ENCODE measurements at places on chromosomes 1 and 21.

GRCh38 chr1:203554071-203554470, 60.1 kb downstream of the OPTC start:
- no peak for DNase-seq

DNA sequence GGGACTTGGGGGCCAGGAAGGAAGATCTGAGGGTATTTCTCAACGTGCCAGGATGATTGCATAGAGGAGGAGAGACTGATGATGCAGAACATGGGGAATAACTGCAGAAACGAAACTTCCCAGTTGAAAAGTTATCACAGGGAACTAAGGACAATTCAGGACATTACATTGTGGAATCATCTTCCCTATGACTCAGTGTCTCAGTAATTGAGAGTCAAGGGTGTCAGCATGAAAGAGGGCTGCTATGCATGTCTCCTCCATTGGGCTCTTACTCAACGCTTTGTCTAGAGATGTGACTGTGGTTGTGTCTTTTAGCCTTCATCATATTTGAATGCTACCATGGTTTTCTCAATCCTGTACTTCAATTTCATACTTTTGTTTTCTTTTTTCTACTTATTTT, 48.9 kb upstream of the PTGFR start:
- DNase-seq, result no peak

GRCh38 chr1:40782371-40782956, 1.1 kb upstream of the KCNQ4 start:
- DNase-seq, result no peak

DNA sequence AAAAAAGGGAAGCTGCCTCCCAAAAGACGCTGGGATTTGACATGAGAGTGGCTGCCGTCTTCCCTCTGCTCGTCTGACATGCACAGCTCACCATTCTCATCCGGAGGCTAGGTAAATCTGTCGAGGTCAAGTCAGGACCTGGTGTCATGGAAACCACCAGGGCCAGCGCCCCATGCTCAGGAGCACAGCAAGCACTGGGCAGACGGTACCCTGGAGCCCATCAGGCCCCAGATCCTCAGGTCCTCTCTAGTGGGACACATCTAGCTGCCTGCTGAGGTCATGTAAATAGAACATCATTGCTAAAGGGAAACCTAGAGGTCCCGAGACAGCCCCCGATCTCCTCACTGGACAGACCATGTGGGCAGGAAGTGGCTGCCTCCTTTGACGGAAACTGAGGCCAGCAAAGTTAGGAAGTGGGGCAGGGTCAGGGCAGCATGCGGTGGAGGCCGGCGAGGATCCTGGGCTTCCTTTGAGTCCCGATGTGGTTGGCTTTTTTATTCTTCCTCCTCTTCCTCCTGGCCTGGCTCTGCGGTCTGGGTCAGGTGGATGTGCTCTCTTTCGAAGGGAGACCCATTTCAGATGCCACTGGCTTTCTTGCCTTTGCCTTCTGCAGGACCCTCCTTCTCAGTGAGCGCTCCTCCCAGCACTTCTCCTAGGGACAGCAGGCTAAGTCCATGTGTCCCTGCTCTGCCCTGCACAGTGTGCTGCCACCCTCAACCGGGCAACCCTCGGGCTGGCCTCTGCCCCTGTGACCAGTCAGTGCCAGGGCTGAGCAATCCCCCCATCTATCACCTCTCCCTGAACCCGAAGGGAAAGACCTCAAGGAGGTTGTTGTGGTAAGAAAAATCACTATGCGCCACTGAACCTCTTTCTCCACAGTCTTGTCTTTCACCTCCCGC, 5.9 kb downstream of the AGT start:
- no peak for DNase-seq

DNA sequence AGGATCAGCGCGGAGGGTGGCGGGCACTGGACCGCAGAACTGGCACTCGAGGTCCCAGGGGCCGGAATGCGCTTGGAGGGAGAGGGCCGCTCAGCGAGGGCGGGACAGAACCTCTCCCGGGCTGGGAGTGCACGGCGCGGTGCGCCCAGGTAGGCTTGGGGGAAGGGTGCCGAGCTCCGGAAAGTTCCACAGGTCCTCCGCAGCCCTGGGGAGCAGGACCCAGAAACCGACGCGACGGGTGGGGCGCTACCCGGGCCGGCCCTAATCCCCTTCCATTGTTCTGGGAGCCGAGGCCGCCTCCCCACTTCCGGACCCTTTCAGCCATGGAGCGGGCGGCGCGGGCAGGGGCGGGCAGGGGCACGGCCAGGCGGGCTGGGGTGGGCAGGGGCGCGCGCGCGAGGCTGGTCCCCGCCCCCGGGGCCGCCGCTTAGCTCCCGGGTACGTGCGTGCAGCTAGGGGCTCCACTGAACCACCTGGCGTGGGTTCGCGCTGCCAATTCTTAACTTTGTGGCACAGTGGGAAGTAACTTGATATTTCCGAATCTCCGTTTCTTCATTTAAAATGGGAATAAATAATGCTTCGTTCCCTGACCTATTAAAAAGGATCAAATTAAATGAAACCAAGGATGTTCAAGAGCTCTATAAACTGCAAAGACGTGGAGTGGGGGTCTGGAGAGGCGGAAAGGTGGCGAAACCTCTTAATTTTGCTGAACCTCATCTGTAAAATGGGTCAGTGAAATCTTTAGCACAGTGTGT, 20.7 kb downstream of the LGR6 start:
- no peak for DNase-seq

DNA sequence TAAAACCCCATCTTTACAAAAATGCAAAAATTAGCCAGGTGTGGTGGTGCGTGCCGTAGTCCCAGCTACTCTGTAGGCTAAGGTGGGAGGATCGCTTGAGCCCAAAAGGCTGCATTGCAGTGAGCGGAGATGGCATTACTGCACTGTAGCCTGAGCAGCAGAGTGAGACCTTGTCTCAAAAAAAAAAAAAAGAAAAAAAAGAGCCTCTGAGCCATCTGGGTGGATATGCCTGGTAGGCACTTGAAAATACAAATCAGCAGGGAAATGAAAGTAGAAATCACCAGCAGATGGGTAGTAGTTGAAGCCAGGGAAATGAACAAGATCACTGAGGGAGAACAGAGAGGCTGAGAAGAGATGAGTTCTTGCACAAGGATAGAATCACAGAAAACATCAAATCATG, 131.0 kb upstream of the HMCN1 start:
- no peak for DNase-seq

DNA sequence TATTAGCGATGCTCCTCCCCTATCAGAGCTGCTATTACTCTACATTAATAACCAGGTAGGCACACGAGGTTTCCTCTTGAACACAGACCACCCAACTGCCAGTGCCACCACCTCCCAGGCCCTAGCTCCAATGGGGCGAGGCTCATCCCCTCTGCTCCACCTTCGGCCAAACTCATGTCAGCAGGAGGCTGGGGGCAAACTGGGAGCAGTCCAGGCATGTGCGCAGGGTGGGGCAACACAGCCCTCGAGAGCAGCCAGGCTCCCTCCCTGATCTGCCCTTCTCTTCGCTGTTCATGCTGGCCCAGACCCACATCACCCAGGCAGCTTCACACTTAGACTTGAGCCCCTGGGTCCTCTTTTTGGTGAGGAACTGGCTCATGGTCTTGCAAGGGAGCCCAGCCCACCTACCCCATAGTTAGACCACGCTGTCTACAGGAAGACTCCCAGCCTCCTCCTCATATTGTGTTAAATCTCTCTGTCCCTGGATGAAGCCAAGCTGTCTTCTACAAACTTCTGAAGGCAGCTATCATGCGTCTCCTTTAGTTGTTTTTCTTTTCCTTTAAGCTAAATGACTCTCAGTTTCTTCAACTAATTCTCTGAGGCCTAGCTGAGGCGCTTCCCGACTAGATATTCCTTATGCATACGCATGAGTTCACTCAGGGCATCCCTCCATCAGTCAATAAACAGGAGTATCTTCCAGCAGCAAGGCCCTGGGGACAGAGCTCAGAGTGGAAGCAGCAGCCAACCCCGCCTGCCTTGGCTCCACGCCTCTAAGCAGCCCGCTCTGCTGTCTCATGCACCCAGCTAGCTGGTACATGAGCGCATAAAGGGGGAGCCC, 12.0 kb downstream of the TMEM9 start:
- peak; percentile 84 for DNase-seq

DNA sequence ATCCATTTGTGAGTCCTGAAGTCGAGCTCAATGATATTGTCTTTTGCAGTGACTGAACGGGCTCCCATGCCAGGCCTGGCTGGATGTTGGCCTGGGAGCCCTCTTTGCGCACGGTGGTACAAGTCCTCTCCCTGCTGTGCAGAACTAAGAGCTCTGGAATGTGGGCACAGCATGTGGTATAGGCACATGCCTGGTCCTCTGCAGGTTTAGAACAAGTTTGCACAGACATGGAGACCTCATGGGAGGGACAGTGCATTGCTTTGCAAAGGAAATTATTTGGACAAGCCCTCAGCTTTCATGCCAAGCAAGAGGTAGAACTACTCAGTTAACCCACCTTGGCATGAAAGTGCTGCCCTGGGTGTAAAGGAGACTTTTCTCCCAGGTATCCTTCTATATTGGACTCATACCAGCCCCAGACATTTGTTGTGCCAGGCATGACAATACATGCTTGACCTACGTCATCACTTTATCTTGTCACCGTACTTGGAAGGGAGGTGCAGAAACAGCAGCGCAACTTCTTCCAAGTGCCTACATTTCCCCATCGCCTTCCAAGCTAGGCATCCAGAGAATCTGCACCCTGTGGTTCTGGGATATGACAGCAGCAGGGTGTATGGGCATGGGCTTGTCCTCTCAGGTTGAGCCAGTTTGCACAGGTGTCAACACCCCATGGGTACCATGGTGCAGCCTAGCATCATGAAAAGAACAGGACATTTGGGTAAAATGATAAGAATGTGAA, 37.6 kb upstream of the MRPS6 start:
- DNase-seq, result no peak

GRCh38 chr1:3611170-3612019, at the start of gene MEGF6:
Gene MEGF6, minus strand, starts transcription at chr1:3611508. Its CDS starts 240 bp downstream, at chr1:3611268.
- DNase-seq, result peak; percentile 92

DNA sequence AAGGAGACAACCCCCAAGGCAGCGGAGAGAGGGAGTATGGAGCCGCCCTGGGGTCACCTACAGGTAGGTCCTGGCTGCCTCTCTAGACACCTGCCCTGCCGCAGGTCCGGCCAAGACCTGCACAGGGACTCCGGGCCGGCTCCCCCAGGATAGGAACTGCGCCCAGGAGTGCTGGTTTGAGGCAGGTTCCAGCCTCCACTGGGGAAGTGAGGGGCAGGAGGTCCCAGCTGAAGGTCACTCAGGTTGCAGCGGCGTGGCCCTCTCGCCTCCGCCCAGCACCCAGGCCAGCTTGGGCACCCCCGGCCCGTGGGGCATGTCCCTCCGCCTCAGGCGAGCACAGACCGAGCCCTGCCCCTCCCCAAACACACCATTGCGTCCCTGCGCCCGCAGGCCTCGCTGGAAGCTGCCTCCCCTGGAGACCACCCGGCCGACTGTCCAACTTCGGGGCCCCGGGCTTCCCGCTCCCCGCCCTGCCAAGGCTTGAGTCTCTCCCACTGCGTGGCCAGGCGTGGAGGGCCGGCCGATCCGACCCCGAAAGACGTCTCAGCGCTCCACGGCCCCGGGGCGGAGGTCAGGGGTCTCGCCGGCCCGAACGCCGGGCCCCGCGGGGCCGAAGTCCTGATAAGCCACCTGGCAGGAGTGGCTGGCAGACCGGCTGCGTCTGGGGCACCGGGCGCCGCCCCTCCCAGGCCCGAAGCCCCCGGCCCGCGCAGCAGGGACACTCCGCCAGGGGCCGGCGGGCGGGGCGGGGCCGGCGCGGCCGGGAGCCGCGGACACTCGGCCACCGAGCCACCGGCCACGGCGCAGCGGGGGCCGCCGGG, 1.4 kb upstream of the SKI start:
- peak; percentile 14 for DNase-seq

- no peak for DNase-seq
Measured at GRCh38 chr21:40331172-40331571, 463.9 kb downstream of the PCP4 start.

- DNase-seq, result no peak
Measured at GRCh38 chr1:151802372-151802771, 2.8 kb downstream of the LINGO4 start.

DNA sequence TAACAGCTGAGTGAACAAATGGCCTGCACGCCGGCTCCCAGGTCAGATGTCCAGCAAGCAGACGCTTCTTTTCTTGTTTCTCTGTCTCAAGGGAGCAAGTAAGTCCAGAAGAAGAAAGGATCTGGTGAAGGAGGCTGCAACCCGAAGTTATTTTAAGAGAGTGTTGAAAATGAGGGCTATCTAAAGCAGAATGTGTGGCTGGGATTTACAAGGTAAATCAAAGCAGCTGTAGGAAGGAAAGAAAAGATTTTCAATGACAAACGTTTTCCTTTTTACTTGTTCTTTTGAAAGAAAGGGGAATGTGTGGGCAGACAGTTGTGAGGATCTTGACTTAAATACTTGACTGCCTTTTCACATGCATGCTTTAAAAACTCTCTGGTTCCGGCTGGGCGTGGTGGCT, 311.5 kb downstream of the KIF26B start:
- DNase-seq, result no peak

DNA sequence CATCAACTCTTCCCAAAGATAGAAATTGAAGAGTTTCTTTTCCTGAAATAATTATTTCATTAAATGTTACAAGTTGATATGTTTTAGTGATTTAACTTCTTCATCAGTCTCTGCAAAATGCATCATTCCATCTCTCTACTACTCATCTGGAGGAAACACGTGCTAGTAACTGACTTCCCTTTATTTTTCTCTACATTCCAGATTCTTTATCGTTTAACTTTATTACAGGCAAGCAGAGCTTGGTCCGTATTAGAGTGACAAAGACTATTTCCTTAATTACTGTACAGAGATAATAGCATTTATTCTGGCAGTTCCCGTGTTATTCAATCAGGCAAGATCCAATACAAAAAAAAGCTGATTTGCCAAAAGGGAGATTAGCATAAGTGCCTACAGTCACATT, 88.6 kb downstream of the TM2D1 start:
- no peak for DNase-seq

- no peak for DNase-seq
Measured at GRCh38 chr1:100708476-100709062, 11.0 kb upstream of the VCAM1 start.

DNA sequence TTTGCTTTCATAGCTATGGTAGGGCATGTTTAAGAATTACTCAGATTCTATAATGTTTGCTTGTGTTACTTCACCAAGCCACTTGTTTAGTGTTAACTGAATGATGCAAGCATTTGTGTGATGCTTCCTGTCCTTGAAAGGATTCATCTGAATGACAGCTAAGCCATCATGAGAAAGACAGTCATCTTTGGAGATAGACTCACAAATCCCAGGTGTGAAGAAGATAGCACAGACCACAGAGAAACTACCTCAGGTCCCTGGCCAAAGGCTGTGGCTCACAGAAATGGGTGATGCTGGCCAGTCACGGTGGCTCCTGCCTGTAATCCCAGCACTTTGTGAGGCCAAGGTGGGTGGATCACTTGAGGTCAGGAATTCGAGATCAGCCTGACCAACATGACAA, 321.4 kb downstream of the DPYD start:
- DNase-seq, result no peak

DNA sequence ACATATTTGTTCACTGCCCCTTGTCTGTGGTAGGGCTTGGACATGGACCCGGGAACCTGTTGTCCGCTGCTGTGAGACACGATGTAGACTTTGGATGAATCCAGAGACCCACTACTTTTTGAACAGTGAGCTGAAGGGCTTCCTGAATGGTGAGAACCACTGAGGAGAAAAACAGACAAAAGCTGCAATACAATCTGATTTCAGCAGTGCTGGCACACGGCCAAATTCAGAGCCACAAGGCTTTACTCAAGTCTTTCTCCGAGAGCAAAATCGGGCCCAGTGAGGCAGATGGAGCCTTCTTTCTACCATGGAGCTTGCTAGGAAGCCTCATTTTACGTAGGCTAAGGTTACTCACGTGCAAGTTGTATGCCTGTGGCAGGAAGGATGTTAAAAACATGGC, 197.6 kb downstream of the SIPA1L2 start:
- DNase-seq, result no peak

- no peak for DNase-seq
Measured at GRCh38 chr1:5751833-5752745, 240.1 kb downstream of the NPHP4 start.
